ENCODE measurements at places on chromosomes 12 and 14.

- no peak for DNase-seq
These were observed 23.2 kb upstream of the BMAL2 start for GRCh38 chr12:27309293-27309994.

DNA sequence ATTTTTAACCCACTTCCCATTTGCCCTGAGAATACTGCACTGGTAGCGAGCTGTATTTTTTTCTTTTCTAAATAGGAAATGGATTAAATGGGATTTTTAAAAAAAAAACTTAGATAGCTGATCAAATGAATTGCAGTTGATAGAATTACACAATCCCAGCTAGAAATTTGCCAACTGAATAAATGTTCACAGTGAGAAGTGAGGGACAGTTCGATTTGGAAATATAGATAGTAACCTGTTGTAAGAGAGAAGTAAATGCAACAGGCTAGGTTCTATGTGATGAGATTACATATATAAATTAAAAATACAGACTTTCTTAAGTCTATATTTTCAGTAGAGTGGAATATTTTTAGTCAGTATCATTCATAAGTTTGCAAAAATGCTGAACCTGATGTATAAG, 48.1 kb upstream of the SMCO2 start:
- DNase-seq: no peak

- DNase-seq: peak; percentile 41
These were observed 7.6 kb downstream of the ISCA2 start for GRCh38 chr14:74501135-74501614.

DNA sequence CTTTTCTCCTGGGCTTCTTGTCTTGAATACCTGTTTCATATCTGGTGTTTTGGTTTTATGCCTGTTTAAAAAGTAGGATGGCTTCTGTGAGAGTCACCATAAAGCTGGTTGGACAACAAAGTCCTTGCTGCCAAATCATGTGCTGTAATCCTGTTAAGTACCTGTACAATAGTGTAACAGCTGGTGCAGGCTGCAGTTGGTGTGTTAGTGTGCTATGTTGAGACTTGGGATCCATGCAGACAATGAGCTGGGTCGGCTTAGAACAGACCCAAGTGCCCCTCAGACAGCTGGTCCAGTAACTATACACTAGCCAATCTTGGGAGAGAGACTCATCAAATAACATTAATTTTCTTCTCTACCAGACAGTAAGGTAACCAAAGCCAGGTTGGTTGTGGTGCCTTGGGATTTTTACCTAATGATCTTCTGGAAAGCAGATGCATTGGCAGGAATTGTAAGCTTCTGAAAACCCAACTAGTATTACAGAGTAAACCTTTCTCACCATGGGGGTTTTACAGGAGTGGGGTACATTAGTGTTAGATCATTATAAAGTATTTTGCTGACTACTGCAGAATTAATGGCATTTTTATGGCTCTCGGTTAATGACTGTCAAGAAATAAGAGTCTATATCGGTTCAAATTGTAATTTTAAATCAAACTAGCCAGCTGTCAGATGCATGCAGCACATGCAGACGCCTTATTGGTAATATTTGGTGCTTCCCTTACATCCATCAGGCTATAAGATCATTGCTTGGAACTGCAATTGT, 231.2 kb downstream of the PDZRN4 start:
- no peak for DNase-seq
